ENCODE measurements at places on chromosomes 3 and 15.

DNA sequence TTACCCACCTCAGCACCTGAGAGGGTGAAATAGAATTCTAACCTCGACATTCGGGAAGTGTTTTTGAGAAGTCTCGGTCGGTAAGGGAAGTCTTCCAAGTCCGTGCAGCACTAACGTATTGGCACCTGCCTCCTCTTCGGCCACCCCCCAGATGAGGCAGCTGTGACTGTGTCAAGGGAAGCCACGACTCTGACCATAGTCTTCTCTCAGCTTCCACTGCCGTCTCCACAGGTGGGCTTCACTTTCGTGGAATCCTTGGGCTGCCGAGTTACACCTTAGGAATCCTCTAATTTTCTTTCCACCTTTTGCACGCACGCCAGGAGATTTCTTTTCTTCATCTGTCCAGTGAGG lies 775 bp downstream of the CCNDBP1 start:
- no peak for DNase-seq

DNA sequence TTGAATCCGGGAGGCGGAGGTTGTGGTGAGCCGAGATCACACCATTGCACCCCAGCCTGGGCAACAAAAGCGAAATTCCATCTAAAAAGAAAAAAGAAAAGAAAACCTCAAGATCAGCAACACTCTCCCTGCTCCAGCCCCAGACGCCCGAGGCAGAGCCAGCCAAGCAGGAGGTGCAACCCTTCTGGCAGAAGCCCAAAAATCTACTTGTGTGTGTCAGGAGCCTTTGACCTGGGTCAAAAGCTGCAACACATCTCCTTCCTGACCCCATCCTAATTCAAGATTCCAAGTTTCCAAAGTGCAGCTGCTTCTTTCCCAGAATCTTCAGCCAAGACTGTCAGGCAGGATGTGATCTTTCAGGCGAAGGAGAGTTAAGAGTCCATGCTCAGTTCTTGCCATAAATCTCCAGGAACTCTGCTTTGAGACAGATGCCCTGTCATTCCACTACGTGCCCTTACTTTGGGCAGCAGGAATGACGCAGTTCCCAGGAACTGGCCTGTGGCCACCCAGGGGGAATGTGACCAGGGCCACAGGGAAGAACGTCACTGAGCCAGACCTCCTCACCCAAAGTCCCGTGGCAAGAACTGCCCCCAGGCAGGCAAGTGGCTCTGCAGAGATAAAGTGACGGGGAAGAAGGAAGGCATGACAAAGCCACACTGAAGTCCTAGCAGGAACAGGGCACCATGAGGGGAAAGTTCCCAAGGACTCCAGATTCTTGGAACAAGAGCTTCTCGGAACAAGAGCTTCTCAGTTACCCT lies 39.4 kb downstream of the SH3BP5 start:
- DNase-seq: no peak

DNA sequence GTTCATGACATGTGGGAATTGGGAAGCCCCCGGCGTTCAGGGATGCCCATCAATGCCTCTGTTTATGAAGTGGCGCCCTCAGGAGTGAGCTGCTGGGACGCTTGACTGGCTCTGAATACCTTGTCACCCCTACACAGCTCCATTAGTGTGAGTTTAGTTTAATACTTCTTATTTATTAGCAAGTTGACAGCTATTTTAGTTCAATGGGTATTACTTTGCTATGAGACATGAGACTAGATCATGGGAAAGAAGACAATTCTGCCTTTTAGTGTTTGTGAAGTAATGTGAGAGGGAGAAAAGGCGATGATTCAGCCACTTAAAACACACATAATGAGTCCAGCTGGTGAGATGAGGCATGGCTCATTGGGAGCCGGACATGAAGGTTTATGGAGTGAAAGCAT lies 678.5 kb downstream of the NR2F2 start:
- peak; percentile 60 for DNase-seq

- no peak for DNase-seq
Observed at GRCh38 chr3:141680620-141681389, 57.3 kb upstream of the RNF7 start.

DNA sequence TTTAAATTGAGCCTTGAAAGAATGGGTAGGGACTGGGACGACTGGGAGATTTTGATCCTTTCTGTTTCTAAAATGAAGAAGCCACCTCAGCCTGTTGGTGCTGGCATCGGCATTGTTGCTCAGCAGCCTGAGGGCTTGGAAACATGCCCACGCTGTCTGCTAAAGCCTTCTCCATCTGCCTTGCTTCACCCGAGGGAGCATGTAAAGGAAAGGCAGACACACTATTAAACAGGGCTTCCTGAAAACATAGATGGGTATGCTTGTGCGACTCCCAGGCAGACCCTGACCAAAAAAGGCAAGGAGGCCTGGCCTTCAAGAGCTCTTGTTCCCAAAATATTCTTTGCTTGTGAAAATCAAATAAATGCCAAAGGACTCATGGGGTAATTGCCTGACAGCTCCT lies 84.2 kb upstream of the SLC4A7 start:
- no peak for DNase-seq

DNA sequence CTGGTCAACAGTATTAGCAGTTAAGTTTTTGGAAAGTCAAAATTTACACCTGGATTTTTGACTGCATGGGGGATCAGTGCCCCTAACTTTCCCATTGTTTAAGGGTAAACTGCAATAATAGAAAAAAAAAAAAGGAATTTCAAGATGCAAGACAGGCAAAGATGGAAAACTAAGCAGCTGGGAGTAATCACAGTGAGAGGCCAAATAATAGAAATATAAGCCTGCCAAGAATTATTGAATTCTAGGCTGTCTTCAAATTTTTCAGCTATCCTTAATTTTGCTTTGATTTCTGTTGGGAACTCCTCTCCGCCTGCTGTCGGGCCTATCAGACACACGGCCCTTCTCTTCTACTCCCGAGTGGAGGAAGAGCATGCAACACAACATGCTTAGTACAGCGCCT lies 215.5 kb upstream of the LMCD1 start:
- DNase-seq: no peak

GRCh38 chr15:79778378-79778990 lies 118.3 kb downstream of the MTHFS start:
- DNase-seq: no peak

GRCh38 chr3:148077318-148077923 lies 620.3 kb upstream of the AGTR1 start:
- DNase-seq: no peak

GRCh38 chr15:84603630-84604379 lies 3.0 kb downstream of the ZSCAN2 start:
- no peak for DNase-seq

GRCh38 chr3:16670191-16670590 lies 65.0 kb upstream of the DAZL start:
- DNase-seq: no peak

GRCh38 chr3:72111265-72112205 lies 326.6 kb upstream of the PROK2 start:
- no peak for DNase-seq

GRCh38 chr15:39581242-39581792 lies 438 bp downstream of the THBS1 start:
- no peak for DNase-seq

DNA sequence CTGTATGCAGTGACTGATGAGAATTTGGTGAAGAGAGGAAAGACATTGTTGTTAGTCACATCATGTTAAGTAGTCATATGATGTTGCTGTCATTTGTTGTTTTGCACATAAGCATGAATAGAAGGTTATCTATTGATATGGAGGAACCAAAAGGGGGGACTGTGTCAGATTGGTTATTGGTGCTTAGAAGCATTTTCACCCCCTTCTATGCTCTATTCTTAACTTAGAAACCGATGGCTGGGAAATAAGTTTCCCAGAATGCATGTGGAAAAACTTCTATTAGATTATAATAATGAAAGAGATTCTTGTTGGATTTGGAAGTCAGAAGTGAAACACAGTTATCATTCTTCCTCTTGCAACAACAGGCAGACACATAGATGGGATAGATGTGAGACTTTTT lies 33.2 kb upstream of the CADM2 start:
- no peak for DNase-seq

DNA sequence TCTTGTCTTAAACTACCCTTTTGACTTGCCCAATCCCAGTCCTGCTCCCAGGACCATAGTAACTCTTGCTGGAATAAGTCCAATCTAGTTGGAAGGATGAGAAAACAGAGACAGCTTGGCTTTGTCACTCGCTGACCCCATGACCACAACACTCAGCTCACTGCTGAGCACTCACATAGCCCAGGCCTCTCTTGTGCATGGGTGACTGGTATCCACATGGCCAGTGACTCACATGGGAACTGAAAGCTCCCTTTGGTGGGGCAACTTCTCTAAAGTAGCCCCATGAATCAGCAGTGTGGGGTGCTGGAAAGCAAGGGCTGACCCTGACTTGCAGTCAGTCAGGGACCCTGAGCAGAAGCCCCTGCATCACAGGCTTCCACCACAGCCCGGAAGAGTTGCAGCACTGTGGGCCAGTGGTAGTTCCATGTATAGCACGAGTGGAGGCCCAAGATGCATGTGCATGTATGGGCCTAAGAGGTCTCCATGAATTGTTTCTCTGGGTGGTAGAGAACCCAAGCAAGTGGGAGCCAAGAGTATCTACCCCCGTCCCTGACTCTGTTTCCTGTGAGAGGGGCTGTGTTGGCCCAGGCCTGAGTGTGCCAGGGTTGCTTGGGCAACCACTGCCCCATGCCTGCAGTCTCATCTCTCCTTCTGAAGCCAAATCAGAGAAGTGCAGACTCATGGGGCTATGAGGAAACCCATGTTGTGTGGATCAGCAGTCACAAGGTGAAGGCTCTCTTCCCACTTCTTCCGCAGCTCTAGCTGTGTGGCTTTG lies 62.1 kb upstream of the XCR1 start:
- DNase-seq: no peak

- no peak for DNase-seq
Observed at GRCh38 chr3:69856965-69857705, 117.9 kb downstream of the MITF start.

- no peak for DNase-seq
Observed at GRCh38 chr3:59886790-59887189, 837.0 kb upstream of the CFAP20DC start.

GRCh38 chr3:141523615-141524375 lies 37.0 kb downstream of the RASA2 start:
- no peak for DNase-seq

- DNase-seq: no peak
Observed at GRCh38 chr3:197205265-197205664, 93.1 kb downstream of the DLG1 start.

DNA sequence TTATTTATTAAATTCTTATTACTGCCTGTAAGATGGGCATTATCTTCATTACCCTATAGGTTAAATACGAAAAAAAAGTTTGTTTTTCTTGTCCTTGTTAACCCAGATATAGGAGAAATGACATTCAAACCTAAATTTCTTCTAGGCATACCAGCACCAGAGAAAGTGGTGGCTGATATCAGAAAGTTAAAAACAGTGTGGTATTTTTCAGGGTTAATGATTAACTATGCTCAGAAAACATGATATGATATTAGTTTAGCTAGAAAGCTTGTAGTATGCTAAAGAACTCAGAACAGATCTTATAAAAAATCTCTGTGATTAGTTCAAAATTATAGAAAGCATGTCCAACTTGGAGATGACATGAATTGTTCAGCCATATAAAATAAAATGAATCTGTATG lies 630.5 kb upstream of the EPHA6 start:
- DNase-seq: no peak

DNA sequence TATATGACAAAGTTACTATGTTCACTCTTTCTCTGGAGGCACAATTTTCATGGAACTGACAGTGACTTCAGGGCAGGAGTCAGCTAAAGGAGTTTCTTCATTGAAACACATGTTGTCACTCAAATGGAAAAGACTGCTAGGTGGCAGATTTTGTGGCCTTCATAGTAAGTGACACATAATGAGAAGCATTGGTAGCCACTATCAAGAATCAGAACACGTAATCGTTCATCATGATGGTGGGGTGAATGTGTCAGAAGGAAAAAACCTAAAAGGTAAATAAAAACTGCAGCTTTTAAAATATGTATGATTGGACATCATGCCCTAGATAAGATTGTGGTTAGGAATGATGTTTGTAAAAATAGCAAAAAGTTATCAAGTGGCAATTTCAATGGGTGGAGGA lies 1491.0 kb downstream of the SI start:
- no peak for DNase-seq

DNA sequence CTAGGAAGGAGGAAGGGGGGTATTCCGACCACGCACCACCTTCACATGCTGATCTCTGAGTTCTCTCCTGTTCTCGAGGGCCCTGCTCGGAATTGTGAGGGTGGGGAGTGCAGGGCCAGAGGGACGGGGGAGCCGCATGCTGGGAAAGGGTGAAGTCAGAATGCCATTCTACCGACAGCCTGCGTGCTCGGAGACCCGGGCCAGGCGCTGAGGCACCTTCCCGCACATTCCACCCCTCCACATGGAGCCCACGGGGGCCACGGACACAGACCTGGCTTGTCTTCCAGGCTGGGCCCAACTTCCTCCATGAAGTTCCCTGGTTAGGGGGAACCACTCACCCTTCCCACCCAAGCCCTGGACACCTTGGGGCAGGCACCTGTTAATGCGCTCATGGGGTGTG lies 28.7 kb upstream of the PIGZ start:
- DNase-seq: no peak

- DNase-seq: no peak
Observed at GRCh38 chr15:72925661-72926060, 126.6 kb upstream of the NEO1 start.

DNA sequence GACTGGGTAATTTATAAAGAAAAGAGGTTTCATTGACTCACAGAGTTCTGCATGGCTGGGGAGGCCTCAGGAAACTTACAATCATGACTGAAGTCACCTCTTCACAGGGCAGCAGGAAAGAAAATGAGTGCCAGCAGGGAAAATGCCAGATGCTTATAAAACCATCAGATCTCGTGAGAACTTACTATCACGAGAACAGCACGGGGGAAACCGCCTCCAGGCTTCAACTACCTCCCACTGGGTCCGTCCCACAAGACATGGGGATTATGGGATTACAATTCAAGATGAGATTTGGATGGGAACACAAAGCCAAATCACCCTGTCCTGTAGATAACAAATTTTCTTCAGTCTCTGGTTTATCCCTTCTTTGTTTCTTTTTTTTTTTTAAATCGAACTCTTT lies 31.0 kb upstream of the AVEN start:
- DNase-seq: no peak

GRCh38 chr3:151171145-151171757 lies 31.8 kb downstream of the GPR171 start:
- no peak for DNase-seq

DNA sequence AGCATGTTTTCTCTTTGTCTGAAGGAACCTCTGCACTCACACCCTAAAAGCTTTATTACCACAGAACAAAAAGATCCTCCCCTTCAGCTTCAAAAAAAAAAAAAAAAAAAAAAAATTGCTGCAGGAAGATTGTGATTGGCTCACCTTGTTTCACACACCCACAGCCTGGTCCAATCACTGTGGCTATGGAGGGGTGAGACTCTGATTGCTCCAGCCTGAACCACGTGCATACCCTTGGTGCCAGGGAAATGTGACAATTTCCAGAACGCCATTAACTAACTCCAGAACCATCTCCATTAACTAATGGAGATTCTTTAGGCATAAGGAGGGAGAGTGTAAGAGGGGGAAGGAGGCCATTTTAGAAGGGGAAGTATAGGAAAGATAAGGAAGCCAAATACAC lies 106.5 kb upstream of the CRBN start:
- DNase-seq: no peak

- DNase-seq: no peak
Observed at GRCh38 chr3:177551431-177551836, 354.2 kb upstream of the TBL1XR1 start.

Data from right renal pelvis (tissue), 4 donors.